NCI-H1436 (cell line): ENCODE measurements at places on chromosomes 3 and 15.
A peak's percentile ranks its signal among the peaks of the same experiment; 100 is the strongest.

DNA sequence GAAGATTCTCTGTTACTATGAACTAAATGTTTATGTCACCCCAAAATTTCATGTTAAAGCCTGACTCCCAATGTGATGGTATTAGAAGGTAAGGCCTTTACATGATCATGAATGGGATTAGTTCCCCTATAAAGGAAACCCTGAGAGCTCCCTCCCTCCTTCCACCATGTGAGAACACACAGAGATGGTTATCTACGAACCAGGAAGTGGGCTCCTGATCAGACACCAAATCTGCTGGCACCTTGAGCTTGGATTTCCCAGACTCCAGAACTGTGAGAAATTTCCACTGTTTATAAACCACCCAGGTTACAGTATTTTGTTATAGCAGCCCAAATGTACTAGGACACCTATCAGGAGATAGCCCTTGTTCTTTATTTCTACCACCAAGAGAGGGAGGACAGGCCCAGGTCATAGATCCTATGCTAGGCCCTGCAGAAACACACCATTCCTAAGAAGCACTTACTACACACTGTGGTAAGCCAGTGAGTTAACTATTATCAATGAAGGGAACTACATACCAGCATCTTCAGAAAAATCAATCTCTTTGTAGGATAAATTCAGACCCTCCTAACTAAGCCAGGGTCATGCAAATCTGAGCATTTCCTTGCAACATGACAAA lies 59.0 kb downstream of the PRKAR2A start:
- DNase-seq = no peak

DNA sequence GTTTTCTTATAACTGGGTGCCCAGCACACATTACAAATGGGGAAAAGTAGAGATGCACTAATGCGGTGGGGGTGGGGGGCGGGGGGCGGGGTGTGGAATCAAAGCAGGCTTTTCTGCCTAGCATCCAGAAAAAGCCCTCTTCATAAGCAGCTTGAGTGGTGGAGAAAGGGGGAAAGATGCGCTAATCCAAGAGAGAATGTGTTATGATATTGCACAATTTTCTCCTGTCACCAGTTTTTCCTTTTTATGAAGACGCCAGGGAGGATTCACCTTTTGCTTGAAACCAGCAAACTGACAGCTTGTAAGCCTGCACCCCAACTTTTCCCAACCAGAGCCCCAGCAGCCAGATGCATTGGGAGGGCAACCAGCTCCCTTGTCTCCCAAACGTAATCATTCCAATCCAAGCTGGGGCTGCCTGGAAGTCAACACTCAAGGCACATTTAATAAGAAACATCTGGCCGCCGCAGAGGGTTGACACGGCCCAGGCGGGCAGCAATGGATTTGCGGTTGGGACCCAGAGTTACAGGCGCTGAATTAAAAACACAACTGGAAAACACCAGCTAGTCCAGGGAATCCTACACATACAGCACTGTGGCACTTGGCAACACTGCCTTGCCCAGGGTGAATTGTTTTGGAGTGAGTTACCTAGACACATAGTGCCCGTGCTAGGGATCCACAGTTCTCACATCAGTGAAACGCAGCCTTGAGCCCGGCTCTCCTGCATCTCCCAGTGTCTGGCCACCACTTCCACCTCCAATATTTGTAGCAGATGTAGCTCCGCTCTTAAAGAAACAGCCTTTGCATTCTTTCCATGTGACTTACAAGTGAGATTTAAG lies 218.5 kb upstream of the PRICKLE2 start:
- DNase-seq = no peak

- DNase-seq = peak; percentile 56
Measured at GRCh38 chr3:63576846-63577245, 75.6 kb upstream of the SNTN start.

GRCh38 chr15:84582583-84583157 lies 18.1 kb upstream of the ZSCAN2 start:
- no peak for DNase-seq

GRCh38 chr15:72342385-72342784 lies 22.4 kb upstream of the CELF6 start:
- peak; percentile 26 for DNase-seq

- DNase-seq = no peak
Measured at GRCh38 chr3:129087138-129087702, 26.6 kb downstream of the GP9 start.

DNA sequence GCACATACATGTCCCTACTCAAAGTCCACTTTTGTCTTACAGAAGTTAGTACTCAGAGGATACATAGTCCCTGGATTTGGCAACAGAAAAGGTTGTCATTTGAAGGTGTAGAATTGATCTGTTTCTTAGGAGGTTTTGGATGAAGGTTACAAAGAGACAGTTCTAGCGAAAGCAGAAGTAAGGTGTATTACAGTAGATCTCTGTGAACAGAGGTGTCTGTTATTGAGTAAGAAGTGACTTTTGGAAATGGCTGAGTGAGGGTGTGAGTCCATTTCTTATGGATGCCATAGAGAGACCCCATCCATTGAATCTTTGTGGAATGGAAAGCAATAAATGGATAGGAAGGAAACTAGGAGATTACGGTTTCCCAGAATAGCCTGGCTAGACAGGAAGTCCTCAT lies 5.6 kb downstream of the ZNF662 start:
- no peak for DNase-seq

DNA sequence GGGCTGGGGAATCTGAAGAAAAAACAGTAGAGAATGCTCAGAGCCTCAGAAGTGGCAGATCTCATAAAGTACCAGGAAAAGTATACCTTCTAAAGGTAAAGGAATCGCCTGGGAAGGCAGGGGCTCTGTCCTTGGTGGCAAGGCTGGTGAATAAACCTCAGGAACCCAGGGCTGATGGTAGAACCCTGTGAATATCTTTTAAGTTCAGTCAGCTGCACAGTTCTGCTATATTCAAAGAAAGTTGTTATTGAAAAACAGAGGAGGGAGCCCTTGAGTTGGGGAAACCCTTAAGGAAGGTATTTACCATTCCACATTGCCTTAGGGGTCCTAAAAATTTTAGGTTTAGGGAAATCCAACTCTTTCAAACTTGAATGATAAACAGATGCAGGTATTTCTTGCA lies 31.2 kb downstream of the ZPLD1 start:
- DNase-seq = no peak

- no peak for DNase-seq
Measured at GRCh38 chr3:168051531-168052471, 43.9 kb downstream of the GOLIM4 start.

GRCh38 chr3:158781849-158782248 lies 20.0 kb upstream of the MFSD1 start:
- DNase-seq = no peak

- DNase-seq = no peak
Measured at GRCh38 chr15:42915654-42916315, 4.8 kb downstream of the TTBK2 start.

GRCh38 chr3:72318504-72319193 lies 529.6 kb downstream of the SHQ1 start:
- DNase-seq = no peak

- DNase-seq = no peak
Measured at GRCh38 chr3:32630266-32630665, 54.7 kb upstream of the CNOT10 start.

- no peak for DNase-seq
Measured at GRCh38 chr3:79268422-79268821, 499.4 kb downstream of the ROBO1 start.

GRCh38 chr3:75272691-75273090 lies 391.4 kb upstream of the FRG2C start:
- DNase-seq = no peak

GRCh38 chr15:70098461-70099166 lies 897 bp upstream of the TLE3 start:
- peak; percentile 23 for DNase-seq

DNA sequence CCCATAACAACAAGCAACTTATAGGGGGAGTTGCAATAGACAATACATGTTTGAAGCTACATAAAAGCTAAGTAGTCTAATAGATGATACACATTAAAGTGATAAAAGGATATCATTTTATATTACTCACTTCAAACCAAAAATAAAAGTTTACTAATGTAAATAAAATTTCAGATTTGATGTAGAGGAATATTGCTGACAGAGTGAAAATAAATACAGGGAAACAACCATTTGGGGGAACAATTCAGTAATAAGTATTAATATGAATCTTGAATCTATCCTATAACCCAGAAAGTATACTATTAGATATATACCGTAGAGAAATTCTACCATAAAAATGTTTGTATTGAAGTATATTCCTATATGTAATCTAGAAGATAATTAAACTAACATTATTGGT lies 1248.9 kb upstream of the EPHA6 start:
- DNase-seq = no peak

- peak; percentile 0 for DNase-seq
Measured at GRCh38 chr15:33126559-33127290, 67.8 kb downstream of the FMN1 start.

GRCh38 chr3:46565607-46566039 lies 479 bp downstream of the LRRC2 start:
- no peak for DNase-seq

GRCh38 chr3:191253089-191253799 lies 54.2 kb downstream of the OSTN start:
- DNase-seq = no peak

- no peak for DNase-seq
Measured at GRCh38 chr15:87575896-87576473, 680.6 kb downstream of the NTRK3 start.

GRCh38 chr3:12178091-12178820 lies 19.5 kb upstream of the TIMP4 start:
- no peak for DNase-seq

DNA sequence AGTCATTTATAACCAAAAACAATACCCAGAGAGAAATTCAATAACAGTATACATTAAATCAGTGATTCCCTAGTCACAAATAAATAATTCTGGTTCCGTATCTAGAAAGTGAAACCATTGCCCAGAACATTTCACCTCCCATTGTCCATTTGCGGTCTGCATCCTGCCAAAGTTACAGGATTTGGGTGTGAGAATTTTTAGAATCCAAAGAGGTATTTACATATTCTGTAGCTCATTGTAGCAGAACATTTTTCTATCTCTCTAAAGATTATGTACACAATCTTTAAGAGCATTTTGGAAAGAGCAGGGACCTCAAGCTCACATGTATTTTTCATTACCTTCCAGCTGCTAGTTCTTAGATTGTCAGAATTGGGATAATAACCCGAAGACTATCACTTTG lies 261.6 kb downstream of the CHL1 start:
- DNase-seq = no peak

- DNase-seq = no peak
Measured at GRCh38 chr3:107227091-107227490, 150.1 kb upstream of the CCDC54 start.

GRCh38 chr3:10198761-10199649 lies 34.3 kb downstream of the IRAK2 start:
- no peak for DNase-seq

GRCh38 chr3:195103623-195104022 lies 167.3 kb downstream of the XXYLT1 start:
- no peak for DNase-seq

- DNase-seq = no peak
Measured at GRCh38 chr3:180698760-180699270, 19.5 kb upstream of the CCDC39 start.

DNA sequence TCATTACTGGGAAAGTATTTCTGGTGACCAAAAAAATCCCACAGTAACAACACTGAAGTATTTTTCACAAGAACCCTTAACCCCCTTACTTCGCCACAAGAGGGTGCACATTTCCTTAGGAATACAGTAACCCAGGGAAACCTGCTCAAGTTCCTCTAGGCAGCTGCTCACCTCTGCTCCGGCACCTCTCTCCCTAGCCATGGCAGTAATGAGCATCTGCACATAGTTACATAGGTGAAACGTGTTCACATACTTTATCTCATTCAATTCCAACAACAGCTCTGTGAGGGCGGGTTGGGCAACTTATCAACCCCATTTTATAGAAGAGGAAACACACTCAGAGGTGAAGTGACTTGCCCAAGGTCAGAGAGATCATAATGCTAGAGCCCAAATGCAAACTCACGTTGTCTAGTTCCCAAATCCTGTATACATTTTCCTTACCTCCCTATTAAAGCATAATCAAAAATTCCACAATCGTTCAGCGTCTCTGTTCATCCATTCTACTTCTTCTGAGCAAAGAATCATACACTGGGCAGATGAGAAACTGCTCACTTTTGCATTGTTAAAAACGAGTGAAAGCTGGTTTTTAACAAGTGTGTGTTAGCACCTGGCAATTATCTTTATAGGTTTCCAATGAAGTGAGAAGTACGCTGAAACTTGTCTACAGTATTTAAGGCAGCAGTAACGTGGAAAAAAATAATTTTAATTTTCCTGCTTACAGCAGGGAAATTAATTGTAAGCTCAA lies 90.7 kb downstream of the IGF2BP2 start:
- peak; percentile 39 for DNase-seq

- no peak for DNase-seq
Measured at GRCh38 chr15:37981775-37982174, 47.3 kb downstream of the TMCO5A start.

GRCh38 chr3:9007928-9008327 lies 44.7 kb upstream of the RAD18 start:
- DNase-seq = no peak

- DNase-seq = no peak
Measured at GRCh38 chr3:69121950-69122349, 445 bp downstream of the LMOD3 start.

GRCh38 chr3:170205302-170205701 lies 16.9 kb upstream of the PRKCI start:
- no peak for DNase-seq

DNA sequence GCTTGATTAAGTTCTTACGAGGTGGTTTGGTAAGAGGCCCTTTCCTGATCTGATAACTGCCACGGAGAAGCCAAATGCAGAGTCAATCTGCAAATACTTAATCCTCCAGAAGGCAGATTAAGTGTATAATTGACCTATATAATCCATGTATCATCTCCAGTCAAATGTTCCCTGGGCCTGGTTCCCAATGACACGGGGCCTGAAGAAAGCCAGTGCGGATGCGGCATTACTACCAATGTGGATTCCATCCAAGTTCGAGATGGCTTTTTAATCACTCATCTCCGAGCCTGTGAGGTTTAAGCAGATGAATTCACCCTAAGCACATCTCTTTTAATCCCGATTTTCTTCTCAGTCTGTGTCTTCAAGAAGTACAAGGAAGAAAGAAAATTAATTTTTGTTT lies 60.0 kb upstream of the FEZF2 start:
- DNase-seq = no peak

DNA sequence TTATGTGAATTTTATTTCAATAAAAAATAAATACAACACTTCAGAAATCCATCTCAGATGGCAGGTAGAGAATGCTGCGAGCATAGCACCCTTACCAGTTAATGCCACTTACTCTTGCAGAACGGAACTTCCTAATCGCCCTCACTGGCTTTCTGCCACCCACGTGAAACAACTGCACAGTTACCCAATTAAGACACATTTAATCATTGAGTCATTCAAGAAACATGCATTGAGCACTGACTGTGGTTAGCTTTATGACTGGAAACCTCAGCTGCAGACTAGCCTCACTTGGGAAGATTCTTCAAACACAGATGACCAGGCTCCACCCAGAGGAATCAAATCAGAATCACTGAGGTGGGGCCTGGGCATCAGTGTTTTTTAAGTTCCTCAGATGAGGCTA lies 5.6 kb upstream of the MFGE8 start:
- DNase-seq = peak; percentile 17

- no peak for DNase-seq
Measured at GRCh38 chr3:16789344-16790120, 95.2 kb upstream of the PLCL2 start.
